Neural crest cell (in vitro differentiated cells): ENCODE measurements at places on chromosomes 16 and 17. TPM values are rescaled to one million over a fixed set of nuclear protein-coding genes. Genes with fewer than 3 reads are reported as not detected.

DNA sequence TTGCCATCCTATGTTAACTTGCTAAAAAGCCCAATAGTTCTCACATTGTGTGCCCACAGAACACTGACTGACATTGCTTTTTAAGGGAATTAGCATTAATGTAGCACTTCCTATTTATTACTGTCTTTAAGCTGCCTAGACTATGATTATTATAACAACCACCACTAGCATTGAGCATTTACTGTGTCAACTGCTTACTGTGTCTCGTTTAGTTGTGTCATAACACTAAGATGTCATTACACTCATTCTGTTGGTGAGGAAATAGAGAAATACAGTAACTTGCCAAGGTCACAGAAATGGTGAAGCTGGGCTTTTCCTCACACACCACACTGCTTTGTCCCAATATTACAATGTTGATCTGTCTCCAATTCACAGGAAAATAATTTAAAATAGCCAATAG lies 30.2 kb downstream of the TRIM25 start:
- no peak for DNase-seq

AIPL1 gene
- total RNA-seq, result not detected in 2 replicates

DNA sequence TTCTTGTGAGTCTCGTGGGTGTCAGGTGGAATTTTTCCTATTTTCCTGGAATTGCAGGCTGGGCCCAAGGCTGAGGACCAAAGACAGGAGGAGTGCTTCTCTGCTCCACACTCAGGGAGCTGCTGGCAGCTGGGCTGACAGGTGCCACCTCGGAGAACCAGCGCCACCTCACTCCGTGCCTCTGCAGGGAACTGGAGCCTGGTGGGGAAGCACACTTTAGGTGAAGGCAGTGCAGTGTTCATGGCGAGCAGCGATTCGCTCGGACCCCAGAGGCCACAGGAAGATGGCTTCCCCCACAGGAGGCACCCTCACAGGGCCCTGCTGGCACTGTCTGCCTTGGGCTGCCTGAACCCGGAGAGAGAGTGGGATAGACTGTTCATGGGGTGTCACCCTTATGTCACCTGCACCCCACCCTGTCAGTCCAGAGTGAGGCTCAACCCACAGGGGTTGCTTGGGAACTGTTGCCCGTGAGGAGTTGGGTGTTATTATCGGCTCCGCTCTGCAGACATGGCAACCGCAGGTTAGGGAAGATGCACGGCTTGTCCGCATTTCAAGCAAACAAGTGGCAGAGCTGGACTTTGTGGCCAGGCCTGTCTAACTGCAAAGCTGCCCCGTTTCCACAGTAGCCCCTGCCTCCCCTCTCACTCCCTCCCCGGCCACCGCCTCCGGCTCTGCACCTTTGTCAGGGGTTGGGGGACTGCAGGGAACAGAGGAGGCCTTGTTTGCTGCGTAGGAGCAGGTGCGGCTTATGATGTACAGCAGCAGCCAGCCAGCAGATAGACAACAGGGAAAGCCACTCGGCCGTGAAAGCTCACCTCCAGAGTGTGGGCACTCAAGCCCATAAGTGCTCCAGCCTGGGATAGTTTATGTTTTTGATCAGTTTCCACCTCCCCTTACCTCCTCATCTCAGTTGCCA lies 15.5 kb downstream of the TBC1D24 start:
- DNase-seq, result no peak

- DNase-seq, result no peak
These were observed 22.8 kb upstream of the SLC47A1 start for GRCh38 chr17:19510903-19511302.

DNA sequence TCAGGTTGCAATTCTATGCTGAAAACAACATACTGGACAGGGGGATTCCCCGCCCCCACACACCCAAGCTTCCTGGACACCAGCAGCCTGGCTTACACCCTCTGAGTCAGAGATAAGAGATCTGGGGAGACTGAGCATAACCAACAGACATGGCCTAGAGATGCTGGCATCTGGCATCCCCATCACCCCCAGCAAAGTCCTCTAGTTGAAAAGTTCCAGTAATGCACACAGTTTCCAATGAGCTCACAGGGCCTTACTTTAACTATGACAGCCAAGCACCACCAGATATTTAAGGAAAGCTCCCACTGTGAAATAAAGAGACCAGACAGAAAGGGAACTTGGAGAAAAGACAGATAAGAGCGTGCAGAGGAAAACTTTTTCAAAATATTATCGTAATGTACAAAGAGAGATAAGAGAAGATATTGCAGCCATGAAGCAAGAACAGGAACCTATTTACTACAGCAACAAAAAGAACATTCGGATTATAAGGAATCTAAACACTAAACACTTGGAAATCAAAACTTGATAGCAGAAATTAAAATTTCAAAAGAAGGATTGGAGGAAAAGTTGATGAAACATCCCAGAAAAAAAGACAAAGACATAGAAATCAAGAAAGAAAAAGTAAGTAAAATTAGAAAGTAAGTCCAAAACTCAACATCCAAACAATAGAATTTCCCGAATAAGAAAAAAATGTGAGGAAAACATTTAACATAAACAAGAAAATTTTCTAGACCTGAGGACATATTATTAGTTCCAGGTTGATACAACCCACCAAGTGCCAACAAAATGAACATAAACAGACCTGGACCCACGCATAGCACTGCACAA lies 17.2 kb upstream of the ALOX15 start:
- no peak for DNase-seq

MYLK3 gene
- 0.33 and 1.0 TPM in 2 replicates for total RNA-seq

SKAP1 gene
- total RNA-seq, result 0.49 TPM in 1 of 2 replicates, not detected in the other

DNA sequence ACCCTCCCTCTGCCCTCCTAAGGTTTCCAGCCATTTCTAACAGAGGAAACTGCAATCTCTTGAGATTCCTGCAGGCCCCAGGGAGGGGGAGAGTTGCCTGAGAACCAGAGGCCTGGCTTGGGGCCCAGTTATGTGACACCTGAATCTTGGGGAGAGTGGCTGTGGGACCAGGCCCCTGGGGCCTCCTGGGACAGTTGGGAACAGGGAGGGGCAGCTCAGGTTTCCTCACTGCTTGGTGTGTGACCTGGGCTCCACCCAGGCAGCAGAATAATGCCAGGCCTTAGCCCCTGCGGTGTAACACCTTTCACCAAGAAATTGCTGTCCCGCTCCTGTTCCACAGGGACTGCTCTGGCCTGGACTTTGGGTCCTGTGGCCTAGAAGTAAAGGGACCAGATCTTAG lies 44.3 kb upstream of the CRHR1 start:
- DNase-seq, result no peak

DNA sequence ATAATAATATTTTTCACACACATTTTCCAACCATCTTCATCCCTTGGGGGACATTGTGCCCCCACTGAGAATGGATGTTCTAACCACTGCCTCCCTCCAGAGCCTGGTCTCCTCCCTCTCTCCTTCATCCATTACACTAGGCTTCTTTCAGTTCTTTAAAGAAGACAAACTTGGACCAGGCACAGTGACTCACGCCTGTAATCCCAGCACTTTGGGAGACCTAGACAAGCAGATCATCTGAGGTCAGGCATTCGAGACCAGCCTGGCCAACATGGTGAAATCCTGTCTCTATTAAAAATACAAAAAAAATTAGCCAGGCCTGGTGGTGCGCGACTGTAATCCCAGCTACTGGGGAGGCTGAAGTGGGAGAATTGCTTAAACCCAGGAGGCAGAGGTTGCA lies 6.5 kb downstream of the ALOX15 start:
- DNase-seq, result no peak
